ENCODE measurements at places on chromosomes 3 and 15.

DNA sequence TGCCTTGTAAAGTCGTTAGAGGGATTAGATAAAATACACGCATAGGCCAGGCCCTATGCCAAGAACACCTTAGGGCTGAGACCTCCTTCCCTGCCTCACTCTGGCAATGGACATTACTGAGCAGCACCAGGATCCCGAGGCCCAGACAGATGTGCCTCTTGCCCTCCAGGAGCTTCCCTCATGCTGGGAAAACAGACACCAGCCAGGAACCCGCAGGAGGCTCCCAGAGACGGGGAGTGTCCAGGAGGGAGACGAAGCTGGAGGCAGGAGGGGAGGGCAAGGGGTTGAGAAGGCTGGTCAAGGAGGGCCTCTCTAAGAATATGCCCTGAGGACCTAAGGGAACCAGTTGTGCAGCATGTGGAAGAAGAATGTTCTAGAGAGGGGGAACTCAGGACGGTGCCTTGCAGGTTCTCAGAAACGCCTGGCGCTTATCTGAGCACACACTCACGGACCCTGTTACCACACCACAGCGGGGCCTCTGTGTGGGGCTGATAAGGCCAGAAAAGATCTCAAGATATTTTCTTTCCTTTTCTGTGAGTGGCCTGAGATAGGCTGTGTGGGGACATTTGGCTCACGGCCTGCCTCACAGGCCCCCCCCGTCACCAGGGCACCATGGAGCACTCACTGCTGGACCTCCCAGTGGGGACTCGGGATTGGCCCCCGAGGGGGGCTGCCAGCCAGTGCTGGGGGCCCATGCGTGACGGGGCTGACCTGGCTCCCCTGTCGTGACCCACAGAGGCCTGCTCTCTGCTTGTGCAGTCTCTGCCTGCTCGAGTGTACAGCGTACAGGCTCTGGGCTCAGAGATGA lies 22.0 kb upstream of the CYP11A1 start:
- no peaks in the 10 kb centered on the region for H3K27me3 ChIP-seq
- peaks cover 78% of the 10 kb centered on the region for H3K4me1 ChIP-seq
- DNase-seq = no peak
- no peaks in the 10 kb centered on the region for H3K36me3 ChIP-seq

DNA sequence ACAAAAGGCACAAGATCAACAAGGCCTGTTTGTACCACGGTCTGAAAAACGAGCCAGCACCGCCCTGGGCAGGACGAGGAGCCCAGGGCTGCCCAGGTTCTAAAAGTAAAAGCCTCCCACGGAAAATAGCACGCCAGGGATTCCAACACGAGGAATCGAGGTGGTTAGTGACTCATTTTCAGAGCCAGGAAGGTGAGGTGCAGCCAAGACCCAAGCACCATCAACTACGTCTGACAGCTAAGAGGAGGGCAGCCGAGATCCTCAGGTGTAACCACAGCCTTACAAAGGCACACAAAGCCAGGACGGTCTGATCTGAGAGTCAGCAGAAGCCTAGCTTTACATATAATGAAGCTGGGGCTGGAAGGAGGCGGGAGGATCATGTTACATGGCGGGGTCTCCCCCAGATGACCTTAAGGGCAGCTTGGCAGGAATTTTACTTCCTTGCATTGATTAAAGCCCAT lies 52.5 kb downstream of the ATP10A start:
- DNase-seq = no peak
- H3K27me3 ChIP-seq = peaks cover 35% of the 10 kb centered on the region
- no peak overlapping the region for H3K4me3 ChIP-seq
- H3K4me1 ChIP-seq = peaks cover 16% of the 10 kb centered on the region
- no peak overlapping the region for H3K27ac ChIP-seq

DNA sequence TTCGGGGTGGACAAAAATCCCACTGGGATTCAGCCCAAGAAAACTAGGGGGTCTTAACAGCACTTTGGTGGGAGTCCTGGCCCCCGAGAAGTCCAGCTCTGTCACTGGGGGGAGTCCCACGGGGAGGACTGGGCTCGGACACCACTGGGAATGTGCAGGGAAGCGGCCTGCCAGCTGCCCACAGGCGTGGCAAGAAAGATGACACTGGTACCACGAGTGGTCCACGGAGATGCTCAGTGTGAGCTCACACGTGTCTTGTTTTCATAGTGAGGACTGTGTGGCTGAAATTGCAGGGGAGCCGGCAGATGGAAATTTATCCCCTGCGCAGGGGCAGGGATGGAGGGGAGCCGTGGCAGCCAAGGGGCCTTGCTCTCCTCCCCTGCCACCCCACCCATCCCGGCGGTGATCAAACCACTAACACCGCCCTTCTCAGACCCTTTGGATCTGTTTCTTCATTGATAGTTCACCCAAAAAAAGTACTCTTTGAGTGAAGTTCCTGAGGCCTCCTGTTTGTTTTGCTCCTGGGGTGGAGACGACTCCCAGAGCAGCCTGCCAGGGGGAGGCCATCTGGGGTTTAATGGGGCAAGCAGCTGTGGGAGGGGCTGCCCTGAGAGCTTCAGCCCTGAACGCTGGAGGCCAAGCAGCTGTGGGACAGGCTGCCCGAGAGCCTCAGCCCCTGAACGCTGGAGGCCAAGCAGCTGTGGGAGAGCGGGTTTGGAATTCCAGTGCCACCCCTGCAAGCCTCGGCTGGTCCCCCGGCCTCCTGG lies 130.9 kb downstream of the LRRK1 start:
- peaks cover 18% of the 10 kb centered on the region for H3K36me3 ChIP-seq
- H3K4me3 ChIP-seq = no peak overlapping the region
- DNase-seq = no peak
- H3K4me1 ChIP-seq = no peaks in the 10 kb centered on the region
- H3K27ac ChIP-seq = no peak overlapping the region

DNA sequence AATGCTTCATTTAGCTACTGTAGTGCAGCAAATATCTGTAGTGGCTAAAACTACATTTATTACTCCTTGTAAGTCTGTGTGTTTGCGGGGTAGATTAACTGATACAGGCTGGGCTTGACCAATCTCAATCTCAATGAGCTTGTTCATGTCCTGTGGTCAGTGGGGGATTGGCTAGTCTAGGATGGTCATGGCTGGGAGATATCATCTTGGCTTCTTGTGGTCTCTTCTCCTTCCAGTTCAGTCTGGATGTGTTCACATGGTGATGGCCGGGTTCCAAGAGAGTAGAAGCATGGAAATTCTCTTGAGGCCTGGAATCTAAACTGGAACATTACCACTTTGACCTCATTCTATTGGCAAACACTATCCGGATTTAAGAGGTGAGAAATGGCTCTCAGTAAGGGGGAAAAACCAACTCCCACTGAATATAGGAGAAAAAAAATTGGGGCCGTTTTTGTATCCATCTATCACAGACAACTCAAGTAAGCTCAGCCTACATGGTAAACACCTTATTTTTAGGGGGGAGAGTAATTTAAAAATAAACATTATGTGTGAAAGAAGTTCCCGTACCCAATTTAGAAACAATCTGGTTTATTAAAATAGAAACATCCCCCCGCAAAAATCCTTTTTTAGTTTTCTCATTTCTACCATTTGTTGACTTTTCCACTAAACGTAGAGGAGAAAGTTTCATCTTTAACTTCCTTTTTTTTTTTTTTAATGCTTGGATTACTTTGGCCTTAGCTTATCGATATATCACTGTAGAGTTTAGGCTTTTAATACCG lies 284.9 kb upstream of the TBC1D5 start:
- H3K36me3 ChIP-seq = no peaks in the 10 kb centered on the region
- no peak for DNase-seq
- peak overlapping the region; percentile 53 for H3K4me3 ChIP-seq
- peaks cover 50% of the 10 kb centered on the region for H3K4me1 ChIP-seq
- H3K27me3 ChIP-seq = no peaks in the 10 kb centered on the region

GRCh38 chr3:129967761-129968160 lies 6.8 kb upstream of the TRH start:
- no peaks in the 10 kb centered on the region for H3K36me3 ChIP-seq
- H3K4me3 ChIP-seq = no peak overlapping the region
- H3K4me1 ChIP-seq = no peaks in the 10 kb centered on the region
- H3K27me3 ChIP-seq = peaks cover 27% of the 10 kb centered on the region
- H3K27ac ChIP-seq = no peak overlapping the region

- H3K4me3 ChIP-seq = peak overlapping the region; percentile 82
- H3K36me3 ChIP-seq = no peaks in the 10 kb centered on the region
- H3K27ac ChIP-seq = peak overlapping the region; percentile 93
- peaks cover 92% of the 10 kb centered on the region for H3K4me1 ChIP-seq
These were observed 11.0 kb downstream of the TEX264 start for GRCh38 chr3:51682079-51682478.

DNA sequence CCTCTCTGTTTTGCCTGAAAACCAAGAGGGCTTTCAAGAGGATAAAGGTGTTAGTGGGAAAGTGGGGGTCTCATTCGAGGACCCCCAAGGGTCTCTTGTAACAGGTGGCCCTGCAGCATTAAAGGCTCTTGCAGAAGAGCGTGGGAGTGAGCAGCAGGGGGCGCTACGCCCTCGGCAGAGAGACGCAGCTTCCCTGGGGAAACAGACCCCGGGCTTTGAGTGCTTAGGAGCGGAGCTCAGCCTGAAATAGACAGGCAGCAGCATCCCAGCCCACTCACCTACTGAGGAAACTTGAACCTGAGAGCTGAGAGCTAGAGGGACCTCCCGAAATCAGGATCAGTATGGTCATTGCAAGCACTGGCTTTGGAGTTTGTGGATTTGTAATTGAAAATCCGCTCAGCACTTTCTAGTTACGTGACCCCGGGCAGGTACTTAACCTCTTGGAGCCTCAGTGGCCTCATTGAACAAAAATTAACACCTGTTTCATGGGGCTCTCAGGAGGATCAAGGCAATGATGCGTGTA lies 25.7 kb downstream of the RPLP1 start:
- H3K4me3 ChIP-seq = no peak overlapping the region
- H3K27me3 ChIP-seq = peaks cover 28% of the 10 kb centered on the region

DNA sequence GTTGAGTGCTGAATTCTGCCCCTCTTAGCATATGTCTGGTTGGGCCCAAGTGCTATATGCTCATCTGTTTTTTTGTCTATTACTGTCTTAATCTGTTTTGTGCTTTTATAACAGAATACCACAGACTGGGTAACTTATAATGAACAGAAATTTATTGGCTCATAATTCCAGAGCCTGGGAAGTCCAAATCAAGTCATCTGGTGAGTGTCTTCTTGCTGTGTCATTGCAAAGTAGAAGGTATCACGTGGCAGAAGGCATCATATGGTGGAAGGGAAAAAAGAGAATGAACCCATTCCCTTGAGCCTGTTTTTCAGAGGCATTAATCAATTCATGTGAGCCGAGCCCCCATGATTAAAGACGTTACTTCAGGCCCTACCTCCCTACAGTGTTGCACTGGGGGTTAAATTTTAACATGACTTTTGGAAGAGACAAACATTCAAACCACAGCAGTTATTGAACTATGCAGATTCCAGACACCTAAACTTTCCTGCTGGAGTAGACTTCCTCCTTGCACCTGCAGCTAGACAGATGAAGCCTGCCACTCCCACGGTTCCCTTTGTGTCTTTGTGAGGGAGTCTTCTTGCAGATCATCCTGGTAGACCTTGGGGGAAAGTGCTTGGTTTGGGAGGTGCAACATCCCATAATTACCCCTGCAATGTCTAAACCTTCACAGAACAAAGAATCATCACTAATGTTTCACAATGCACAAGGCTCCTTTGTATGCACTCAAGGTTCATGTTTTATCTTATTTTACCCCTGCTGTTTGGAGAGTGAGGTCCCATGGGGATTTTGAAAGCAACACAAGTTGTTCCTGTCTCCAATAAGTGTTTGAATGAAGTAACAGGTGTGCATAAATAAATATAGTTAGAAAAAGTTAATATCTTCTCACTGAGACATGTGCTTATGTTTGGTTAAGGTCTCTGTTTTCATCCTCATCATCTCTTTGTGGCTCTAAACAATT lies 64.7 kb upstream of the XCR1 start:
- peak overlapping the region; percentile 92 for H3K27ac ChIP-seq
- H3K27me3 ChIP-seq = no peaks in the 10 kb centered on the region
- no peaks in the 10 kb centered on the region for H3K36me3 ChIP-seq

DNA sequence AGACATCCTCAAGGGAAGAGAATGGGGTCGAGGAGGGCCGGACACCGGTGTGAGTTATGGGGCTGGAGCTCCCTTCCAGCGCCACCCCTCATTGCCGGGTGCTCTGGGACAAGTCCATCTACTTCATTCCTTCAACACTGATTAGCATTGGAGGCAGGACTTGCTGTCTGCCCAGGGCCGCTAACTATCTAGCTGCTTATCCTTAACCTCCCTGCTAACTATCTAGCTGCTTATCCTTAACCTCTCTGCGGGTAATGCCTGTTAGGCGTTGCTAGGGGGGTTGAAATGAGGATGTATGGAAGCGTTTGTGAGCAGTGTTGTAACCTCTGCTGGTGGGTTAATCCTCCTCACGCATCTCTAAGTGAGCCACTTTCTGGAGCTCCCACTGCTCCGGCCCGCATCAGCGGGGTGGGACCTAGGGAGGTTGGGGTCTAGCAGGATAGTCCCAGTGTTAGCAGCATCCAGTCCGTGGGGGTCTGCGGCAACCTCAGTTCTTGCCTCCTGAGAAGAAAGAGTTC lies 10.9 kb upstream of the CHAC1 start:
- no peaks in the 10 kb centered on the region for H3K36me3 ChIP-seq
- H3K4me3 ChIP-seq = peak overlapping the region; percentile 91
- H3K4me1 ChIP-seq = peaks cover 32% of the 10 kb centered on the region
- DNase-seq = no peak
- no peaks in the 10 kb centered on the region for H3K27me3 ChIP-seq
- H3K27ac ChIP-seq = no peak overlapping the region

- H3K4me1 ChIP-seq = peaks cover 26% of the 10 kb centered on the region
- H3K36me3 ChIP-seq = peaks cover 12% of the 10 kb centered on the region
- H3K4me3 ChIP-seq = no peak overlapping the region
These were observed 82.1 kb upstream of the LRRFIP2 start for GRCh38 chr3:37256447-37256846.

- peaks cover 50% of the 10 kb centered on the region for H3K36me3 ChIP-seq
- no peak for DNase-seq
- H3K27me3 ChIP-seq = no peaks in the 10 kb centered on the region
- H3K4me1 ChIP-seq = peaks cover 52% of the 10 kb centered on the region
- H3K4me3 ChIP-seq = peak overlapping the region; percentile 20
These were observed 4.5 kb downstream of the EIF4A2 start for GRCh38 chr3:186787642-186788481.

All from naive B cell (primary cell).